Stimulated activated CD4-positive, alpha-beta T cell treated with anti-CD3 and anti-CD28 coated beads, TNF-alpha, amount 100 ng/mL, for 24 hours (primary cell): ENCODE measurements at places on chromosomes 5 and 9.

- no peak for DNase-seq
Observed at GRCh38 chr5:141484641-141485311, at the start of gene PCDHGC4. Gene PCDHGC4 (plus strand): TSS chr5:141485030. CDS start chr5:141485174, 144 bp downstream.

- DNase-seq = no peak
Observed at GRCh38 chr5:168174376-168174775, 117.1 kb upstream of the WWC1 start.

GRCh38 chr9:91310037-91310436 is 51.7 kb downstream of the AUH start:
- DNase-seq = no peak

- DNase-seq = no peak
Observed at GRCh38 chr9:6877671-6878161, 119.9 kb downstream of the KDM4C start.

DNA sequence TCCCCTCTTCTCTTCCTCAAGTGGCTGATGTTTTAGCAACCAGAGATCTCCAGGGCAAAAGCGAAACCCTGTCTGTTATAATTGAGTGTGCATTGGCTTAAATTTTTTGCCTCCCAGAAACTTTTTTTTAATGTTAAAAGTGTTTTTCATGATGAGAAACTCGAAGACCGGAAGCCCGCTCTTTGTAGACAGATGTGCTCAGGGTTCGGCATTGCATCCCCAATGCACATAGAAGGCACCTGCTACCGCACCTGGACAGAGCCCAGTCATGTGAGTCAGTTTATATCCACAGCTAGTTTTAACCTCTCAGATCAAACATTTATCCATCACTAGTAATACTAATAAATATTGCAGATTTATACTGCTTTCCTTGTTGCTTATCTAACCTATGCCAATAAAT is 19.5 kb upstream of the NADK2 start:
- DNase-seq = no peak

GRCh38 chr9:128912270-128912853 is 8.4 kb upstream of the PHYHD1 start:
- no peak for DNase-seq

DNA sequence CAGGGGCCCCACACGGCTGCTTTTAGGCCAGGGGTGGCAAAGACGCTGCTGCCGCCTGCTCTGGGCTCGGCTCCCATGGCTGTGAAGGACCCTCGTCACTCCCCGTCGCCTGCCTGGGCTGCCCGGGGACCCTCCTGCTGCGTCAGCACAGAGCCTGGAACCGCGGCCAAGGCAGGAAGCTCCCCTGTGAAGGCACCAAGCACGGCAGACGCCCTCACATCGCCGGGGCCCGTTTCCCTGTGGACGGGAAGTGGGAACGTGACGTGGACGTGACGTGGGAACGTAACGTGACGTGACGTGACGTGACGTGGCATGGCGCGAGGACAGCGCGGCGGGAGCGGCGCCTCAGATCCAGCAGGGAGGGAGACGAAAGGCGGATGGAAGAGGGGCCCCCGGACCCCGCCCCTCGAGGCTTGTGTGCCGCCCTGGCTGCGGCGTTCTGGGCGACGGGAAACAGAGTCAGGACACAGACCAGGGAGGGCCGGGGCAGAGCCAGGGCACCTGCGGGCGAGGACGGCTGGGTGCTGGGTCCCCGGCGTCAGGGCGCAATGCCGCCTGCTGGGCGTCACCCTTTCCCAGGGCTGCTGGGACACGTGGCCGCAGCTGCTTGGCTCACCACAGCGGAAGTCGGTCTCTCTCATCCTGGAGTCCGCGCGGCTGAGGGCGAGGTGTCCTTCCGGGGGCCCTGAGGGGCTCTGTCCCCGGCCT is 53.1 kb downstream of the MRPL36 start:
- no peak for DNase-seq

GRCh38 chr5:150663936-150664335 is 2.9 kb downstream of the MYOZ3 start:
- DNase-seq = no peak

- no peak for DNase-seq
Observed at GRCh38 chr9:92737216-92737606, 27.4 kb downstream of the BICD2 start.

DNA sequence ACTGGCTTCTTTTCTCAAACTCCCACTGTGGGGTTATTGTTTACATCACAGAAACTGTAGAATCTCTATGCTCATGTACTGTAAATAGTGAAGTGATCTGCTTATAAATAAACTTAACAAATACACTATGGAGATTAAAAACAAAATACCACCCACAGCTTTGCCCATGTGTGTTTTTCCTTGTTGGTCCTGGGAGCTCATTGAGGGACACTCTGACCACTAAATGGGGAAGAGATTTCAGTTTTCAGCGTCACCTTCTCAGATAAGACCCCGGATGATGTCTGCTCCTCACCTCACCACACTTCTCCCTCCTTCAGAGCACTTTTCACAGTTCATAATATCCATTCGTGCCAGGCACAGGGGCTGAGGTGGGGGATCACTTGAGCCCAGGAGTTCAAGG is 89.7 kb downstream of the PDE6A start:
- DNase-seq = no peak

- no peak for DNase-seq
Observed at GRCh38 chr5:164345173-164345849, 839.9 kb downstream of the MAT2B start.

- DNase-seq = no peak
Observed at GRCh38 chr5:151764801-151765200, 6.4 kb upstream of the ATOX1 start.

DNA sequence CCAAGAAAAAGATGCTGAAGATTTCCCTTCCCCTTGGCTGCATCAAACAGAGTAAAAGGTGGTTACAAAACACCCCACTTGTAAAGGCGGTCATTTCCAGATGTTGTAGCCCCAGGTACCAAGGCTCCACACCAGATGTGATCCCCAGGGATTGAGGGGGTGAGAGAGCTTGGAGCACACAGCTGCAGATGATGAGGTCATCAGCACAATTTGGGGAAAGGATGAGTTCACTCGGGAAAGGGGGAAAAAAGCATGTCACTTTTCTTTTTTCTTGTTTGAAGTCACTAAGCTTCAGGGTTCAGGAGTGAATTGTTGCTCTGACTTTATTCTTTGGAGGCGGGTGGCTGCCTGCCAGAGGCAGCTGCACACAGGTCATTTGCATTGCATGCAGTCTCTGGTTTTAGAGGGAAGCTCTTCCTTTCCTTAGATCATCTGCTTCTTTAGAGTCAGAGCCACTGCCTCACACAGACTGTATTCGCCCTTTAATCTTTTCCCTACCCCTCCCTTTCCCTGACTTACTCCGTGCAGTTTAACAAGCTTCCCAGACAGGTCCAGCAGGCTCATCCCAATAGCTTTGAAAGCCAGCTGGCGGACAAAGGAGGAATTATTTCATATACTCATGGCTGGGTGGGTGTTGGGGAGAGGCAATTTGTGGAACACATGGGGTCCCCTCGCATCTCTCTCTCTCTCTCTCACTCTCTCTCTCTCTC is 409.3 kb upstream of the SLC24A2 start:
- DNase-seq = no peak

DNA sequence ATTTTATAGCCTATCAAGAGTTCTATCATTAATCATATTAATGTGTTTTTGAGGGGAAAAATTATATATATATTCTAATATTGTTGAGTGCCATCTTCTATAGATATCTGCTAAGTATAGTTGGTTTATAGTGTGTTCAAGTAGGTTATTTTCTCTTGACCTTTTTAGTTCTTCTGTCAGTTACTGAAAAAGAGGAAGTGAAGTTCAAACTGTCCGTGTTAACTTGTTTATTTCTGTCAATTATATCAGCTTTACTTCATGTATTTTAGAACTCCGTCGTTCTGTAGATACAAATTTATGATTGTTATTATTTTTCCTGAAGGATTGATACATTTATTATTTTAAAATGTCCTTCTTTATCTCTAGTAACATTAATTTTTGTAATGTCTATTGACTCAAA is 1209.1 kb downstream of the CDH12 start:
- no peak for DNase-seq

DNA sequence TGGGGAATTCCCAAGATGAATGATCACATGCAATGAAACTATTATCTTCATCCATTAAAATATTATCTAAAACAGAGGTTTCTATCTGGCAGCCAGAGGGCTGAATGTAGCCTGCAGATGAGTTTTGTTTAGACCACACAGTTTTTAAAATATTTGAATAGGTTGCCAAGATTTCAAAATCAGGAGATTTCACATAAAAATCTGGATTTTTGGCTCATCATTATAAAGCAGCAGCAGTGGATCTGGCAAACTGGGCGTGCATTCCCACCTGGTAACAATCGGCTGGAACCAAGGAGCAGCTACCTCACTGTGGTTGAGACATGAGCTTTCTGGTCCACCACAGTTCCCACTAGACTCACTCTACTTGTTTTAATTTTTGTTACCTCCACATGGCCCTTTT is 155.1 kb downstream of the BNC2 start:
- DNase-seq = no peak

GRCh38 chr5:77798456-77798855 is 22.3 kb upstream of the TBCA start:
- DNase-seq = no peak

DNA sequence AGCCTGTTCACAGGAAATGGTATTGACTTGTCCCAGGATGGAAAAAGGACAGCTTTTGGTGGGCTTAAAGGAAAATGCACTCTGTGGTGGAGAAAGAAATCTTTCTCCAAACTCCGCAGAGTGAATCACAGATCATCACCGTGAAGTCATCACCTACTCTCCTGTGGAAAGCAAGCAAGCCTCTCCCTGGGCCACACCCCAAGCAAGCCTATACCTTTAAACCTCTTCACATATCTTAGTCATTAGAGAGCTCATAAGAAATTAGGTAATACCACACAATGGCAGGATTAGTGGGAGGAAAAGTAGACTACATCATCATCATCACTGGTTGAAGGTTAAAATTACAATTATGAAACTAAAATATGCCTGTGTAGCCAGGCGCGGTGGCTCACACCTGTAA is 23.2 kb downstream of the TLE1 start:
- DNase-seq = no peak

DNA sequence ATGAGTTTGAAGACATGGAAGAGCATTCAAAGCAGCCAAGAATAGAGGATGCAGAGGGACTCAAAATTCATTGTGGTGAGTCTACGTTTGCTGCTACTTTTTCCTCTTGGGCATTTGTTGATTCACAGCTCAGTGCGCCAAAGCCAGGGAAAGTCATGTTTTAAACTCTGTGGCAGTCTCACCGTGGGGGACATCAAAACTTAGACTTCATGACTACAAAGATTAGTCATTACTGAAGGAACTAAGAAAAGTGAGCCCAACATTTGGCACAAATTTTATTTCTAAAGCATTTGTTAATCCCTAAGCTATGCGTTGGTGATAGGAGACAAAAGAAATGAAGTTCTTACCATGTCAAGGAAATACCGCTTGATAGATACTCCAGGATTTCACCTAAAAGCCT is 73.7 kb upstream of the MTAP start:
- no peak for DNase-seq

GRCh38 chr5:88540471-88541115 is 271.9 kb upstream of the TMEM161B start:
- no peak for DNase-seq
